Stimulated activated CD4-positive, alpha-beta T cell treated with anti-CD3 and anti-CD28 coated beads, Interleukin-2, amount 100 ng/mL, for 4 hours (primary cell): ENCODE measurements at places on chromosomes 4 and X.
A peak's percentile ranks its signal among the peaks of the same experiment; 100 is the strongest.

DNA sequence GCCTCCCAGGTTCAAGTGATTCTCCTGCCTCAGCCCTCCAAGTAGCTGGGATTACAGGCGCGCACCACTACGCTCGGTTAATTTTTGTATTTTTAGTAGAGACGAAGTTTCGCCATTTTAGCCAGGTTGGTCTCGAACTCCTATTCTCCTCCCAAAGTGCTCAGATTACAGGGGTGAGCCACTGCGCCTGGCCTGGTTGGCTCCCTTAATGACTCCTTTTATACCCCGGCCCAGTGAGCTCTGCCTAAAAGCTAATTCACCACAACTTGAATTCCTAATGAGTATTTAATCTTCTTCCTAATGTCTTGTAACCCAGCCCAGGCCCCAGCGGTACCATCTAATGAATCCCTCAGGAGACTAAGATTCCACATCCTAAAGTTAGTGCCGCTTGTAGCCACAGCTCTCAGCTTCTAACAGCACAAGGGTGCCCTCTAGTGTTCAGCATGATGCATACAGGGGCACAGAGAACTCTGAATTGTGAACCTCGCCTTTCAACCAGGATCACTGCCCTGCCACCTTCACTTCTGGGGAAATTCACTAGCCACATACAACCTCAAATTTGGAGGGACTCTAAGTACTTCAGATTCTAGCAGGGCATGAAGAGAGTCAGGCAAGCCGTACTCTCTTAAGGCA lies 89.5 kb downstream of the OR13H1 start:
- DNase-seq, result peak; percentile 1

DNA sequence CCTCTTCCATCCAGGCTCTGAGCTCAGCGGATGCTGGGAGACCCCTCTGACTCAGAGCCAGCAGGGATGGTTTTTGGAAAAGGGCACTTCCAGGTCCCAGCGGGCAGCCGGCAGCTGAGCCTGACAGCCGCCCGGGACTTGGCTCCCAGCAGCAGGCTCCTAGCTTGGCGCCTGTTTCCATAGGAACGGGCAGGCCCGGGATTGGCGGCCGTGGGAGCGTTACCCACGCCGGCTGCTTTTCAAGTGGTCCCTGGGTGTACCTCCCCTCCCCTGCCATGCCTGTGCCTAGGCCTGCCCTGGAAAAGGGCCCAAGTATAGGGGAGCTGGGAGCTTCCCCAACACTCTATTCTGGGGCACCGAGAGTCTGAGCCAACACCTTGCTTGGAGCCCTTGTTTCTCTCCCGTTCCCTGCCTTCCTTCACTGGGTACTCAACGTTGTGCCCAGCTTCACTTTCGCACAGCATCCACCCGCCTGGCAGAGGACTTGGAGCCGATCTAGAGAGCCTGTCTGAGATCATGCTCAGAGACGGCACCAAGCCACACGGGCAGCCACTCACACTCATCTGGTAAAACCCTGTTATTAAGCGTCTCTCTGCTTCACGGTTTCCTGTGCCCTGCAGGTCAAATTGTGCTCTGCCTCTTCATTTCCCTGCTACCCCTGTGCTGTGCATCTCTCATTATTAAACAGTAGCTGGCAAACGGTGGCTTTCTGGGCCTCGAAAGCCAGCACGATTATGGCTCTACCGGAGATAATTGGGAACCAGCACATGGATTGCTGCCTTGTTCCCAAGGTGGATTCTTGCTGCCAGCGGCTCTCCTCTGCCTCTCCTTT lies 521.5 kb downstream of the BCOR start:
- no peak for DNase-seq

DNA sequence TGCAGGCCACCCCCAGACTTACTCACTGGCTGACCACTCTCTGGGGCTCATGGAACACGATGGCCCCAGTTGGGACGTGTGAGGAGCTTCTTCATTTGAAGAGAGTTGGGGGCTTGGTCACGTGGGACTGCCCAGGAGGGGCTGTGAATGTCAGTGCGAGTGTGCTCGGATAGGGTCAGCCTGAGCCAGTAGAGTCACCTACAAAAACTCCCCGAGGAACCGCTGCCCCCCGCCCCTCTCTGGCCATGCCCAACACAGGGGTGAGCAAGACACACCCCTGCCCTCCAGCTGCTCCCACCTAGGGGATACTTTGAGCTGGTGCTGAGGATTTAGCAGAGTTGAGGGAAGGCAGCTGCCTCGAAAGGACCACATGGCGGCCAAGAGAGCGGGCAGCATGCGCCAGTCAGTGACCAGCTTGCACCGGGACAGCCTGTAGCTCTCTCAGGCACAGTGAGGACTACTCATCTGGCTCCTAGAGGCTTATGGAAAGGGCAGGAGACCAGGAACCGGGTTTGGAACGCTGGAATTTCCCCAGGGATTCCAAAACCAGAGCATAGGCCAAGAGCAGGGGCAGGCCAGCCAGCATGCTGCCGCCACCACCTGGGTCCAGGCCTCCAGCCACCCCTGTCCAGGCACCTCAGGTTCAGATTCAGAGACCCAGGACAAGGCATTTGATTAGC lies 8.4 kb downstream of the PNMA6E start:
- no peak for DNase-seq

DNA sequence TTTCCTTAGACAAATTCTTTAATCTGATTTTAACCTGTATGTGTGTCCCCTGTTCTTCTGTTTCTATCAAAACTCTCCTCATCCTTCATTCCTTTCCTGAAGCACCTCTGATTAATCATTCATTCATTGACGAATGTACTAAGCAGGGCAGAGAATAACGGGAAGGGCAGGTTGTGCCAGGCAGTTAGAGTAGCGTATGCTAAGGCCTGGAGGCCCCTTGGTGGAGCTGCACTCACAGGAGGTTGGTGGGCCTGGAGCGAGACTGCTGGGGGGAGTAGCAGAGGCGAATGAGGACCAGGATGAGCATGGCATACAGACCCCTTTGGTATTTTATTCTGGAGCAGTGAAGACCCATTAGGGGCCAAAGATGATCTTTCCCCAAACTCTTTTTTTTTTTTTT lies 22.5 kb downstream of the PTTG2 start:
- no peak for DNase-seq

GRCh38 chr4:53315300-53315699 lies 50.6 kb downstream of the SCFD2 start:
- DNase-seq, result no peak

GRCh38 chrX:110204986-110205385 lies 112.9 kb downstream of the AMMECR1 start:
- DNase-seq, result no peak

- no peak for DNase-seq
These were observed 1367.0 kb downstream of the PCDH7 start for GRCh38 chr4:32087211-32087610.

DNA sequence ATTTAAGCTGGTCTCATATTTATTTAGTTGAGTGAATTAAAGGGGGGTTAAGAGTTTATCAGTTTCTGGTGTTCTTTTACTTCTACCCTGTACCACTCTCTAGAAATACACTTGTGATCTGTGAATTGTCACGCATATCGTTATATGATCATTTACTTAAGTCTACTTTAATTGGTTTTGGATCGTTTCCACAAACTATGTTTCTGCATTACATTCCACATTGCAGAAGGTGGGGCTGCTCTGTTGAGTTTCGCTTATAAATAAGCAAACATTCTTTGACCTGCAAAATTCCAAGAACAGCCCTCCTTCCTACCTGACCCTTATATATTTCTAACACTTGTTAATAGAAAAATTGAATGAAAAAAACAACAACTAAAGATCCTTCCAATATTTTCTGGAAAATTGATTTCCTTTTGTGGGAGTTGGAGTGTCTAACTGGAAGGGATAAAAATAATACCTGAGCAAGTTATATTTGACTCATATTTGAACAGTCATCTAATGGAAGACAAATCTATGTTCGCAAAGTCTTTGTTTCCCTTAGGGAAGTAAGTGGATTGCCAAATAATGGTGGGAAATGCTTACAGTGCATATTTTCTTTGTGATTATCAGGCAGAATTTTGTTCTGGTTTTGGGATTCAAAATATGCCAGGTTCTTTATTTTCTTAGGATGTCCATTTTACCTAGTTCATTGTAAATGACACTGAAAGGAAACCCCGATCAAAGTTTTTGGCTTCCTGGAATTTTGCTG lies 152.7 kb downstream of the RELL1 start:
- no peak for DNase-seq

- DNase-seq, result no peak
These were observed 1562.9 kb upstream of the TENM3 start for GRCh38 chr4:180680305-180680704.

DNA sequence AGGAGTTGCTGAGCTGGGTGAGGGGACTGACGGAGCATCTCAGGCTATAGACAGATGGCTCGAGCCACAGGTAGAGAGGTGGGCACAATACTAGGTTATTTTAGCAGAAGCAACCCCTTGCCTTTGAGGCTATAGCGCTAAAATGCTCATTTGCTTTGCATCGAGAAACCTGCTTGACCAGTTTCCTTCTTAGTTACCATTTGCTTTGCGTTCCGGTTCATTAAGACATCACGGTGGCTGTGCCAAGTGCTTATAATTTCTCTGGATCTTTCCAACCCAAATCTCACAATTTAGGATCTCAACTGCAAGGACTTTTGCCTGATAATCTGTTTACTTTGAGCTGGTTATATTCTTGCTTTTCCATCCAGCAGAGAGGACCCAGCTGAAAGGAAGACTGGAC lies 40.8 kb downstream of the DLG3 start:
- DNase-seq, result no peak

- DNase-seq, result no peak
These were observed 269.6 kb downstream of the GBA3 start for GRCh38 chr4:22962295-22962694.

DNA sequence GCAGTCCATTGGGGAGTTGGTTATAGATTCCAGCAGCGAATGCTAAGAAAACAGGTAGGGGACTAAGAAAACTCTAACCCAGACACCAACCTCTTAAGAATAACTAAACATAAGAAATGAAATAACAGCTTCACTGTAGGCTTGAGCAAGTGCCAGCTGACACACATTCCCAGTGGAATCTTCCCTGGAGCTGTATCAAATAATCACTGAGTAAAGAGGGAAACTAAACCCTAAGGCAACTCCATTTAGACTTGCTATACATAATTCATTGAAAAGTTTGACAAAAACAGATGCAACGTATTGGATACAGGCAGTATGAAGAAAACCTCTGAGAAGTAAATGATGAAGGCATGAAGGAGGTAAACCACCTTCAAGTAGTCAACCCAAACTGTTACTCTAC lies 293.5 kb downstream of the OPHN1 start:
- no peak for DNase-seq

GRCh38 chrX:4028151-4028550 lies 314.7 kb upstream of the PRKX start:
- DNase-seq, result no peak

GRCh38 chrX:12174358-12174757 lies 36.1 kb downstream of the FRMPD4 start:
- no peak for DNase-seq

DNA sequence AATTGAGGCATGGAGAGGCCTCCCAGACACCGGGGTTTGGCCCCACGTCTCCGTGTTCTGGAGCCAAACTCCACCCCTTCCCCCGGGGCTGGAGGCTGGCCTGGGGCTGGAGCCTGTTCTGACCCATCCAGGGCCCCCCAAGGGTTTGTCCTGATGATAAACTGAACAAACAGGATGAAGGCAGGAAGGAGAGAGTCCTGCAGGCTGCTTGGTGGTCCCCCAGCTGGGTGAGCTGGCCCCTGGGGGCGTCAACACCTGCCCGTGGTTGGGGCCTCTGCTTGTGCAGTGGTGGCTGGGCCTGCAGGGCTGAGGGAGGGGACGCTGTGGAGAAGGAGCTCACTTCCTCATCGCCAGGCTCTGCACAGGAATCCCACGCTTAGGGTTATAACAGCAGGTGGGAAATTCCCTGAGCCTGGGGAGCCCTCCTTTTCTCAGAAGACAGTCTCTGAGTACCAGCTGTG lies 2.3 kb downstream of the SH3TC1 start:
- peak; percentile 29 for DNase-seq

- no peak for DNase-seq
These were observed 106.9 kb upstream of the ACSL4 start for GRCh38 chrX:109839694-109840567.

- DNase-seq, result no peak
These were observed 53.0 kb upstream of the NKX1-1 start for GRCh38 chr4:1459081-1459721.

DNA sequence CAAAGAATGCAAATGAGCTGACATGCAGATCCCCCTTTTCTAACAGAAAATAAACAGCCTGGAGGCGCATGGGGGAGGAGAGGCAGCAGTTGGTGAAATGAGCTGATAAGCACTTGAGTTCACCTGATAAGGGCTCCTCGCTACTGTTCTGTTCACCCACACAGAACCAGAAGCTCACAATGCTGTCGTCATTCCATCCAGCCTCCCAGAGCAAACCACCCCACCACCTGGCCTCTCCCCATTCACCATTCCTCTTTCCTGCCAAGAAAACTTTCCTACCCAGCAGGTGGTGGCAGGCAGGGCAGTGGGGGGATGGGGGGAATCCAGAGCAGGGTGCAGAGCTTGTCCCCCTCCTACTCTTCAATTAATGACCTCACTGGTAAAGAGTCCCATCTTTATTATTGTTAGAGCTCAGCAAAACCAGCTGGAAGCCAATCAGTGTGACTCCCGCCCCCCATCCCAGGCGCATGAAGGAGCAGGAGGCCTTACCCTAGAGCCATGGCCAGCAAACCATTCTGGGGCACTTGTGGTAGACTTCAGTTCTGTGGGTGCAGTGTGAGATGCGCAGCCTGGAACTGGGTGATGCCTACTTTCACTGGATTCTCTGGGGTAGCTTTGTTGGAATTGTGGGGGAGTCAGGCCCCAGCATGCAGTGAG lies 350.3 kb downstream of the ZIC3 start:
- no peak for DNase-seq

- DNase-seq, result no peak
These were observed 48.8 kb downstream of the SULT1E1 start for GRCh38 chr4:69811166-69811565.

- no peak for DNase-seq
These were observed 1.2 kb upstream of the PDZD4 start for GRCh38 chrX:153831429-153832150.

GRCh38 chr4:46817806-46818205 lies 91.2 kb downstream of the COX7B2 start:
- DNase-seq, result no peak

- no peak for DNase-seq
These were observed 1071.0 kb downstream of the ADGRL3 start for GRCh38 chr4:62271107-62271506.

DNA sequence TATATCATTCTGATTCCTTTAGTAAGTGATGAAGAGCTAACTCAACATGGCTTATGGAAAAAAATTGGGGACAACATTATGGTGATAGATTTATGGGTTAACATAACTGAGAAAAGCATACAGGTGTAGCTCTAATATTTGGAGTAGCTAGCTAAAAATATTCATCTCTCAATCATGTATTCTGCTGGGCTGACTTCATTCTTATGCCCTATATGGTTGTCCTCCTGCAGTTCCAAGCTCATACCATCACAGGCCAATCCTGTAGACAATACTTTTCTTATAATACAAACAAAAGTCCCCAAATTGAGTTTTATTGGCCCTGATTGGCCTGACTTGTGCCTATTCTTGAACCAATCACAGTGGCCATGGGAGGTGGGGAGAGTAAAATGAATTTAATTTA lies 6.7 kb upstream of the FAM241A start:
- DNase-seq, result no peak

GRCh38 chr4:165312506-165312905 lies 15.0 kb upstream of the MSMO1 start:
- DNase-seq, result no peak

- DNase-seq, result no peak
These were observed 69.9 kb upstream of the WDR1 start for GRCh38 chr4:10186228-10187214.

- no peak for DNase-seq
These were observed 26.3 kb upstream of the DACH2 start for GRCh38 chrX:86121916-86122315.

- DNase-seq, result no peak
These were observed 105.2 kb upstream of the NOCT start for GRCh38 chr4:138910195-138910913.
